ENCODE measurements at places on chromosomes 3 and 15.
A peak's percentile ranks its signal among the peaks of the same experiment; 100 is the strongest.

DNA sequence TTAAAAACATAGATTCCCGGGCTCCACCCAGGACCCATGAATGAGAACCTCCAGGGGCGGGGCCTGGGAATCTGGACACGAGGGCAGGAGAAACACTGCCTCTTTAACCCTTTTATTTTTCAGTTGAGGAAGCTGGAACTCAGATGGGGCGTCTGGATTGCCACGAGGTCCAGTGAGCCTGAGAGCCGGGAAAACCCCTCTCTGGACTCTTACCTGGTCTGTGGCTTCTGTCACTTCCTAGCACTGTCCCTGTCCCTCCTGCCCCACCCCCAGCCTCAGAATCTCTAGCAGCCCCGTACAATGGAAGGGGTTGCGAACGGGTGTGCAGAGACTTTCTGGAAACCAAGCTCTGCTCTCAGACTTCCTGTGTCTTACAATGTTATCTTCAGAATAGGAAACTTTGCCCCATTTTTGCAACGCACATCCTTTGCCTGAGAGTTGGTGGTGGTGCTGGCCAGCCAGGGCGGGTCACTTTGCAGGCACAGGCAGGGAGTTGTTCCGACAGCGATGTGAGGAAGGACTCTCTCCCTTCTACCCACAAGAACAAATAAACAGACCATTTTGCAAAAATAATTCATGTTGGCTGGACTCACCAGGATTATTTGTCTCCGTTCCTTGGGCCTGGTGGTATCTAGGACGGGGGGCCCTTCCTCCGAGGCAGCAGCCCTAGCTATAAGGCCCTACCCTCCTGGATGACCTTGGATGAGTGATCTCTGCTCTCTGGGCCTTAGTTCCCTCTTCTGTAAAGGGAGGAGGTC, 59.1 kb downstream of the SMAD6 start:
- DNase-seq = no peak

DNA sequence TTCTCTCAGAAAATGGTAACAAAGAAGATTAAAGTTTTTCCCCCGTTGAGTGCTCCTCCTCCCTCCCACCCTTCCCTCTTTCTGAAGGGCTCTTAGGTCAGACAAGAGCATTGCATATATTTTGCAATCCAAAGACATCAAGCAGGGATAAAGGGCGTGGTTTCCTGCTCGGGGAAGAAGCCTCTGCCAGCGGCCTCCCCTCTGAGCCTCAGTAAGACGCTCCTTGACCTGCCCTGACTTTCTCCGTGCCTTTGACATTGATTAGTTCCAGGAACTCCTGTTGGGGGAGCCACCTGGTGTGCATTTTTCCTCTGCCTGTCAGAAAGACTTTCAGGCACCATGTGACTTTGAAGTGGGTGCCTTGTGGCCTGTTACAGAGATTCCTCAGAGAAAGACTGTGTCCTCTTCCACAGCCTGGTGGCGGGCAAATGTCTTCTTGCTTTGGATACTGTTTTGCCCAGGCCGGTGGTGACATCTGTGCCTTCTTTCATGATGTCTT, 87.2 kb upstream of the TBL1XR1 start:
- no peak for DNase-seq

GRCh38 chr3:107826727-107827126, 264.1 kb downstream of the CD47 start:
- no peak for DNase-seq

- no peak for DNase-seq
Observed at GRCh38 chr15:77516786-77517185, 96.1 kb downstream of the HMG20A start.

GRCh38 chr15:43948691-43949325, 122.0 kb downstream of the WDR76 start:
- DNase-seq = no peak

- DNase-seq = no peak
Observed at GRCh38 chr3:18723206-18723810, 298.2 kb upstream of the SATB1 start.

- no peak for DNase-seq
Observed at GRCh38 chr15:42474827-42475226, 16.1 kb downstream of the ZNF106 start.

DNA sequence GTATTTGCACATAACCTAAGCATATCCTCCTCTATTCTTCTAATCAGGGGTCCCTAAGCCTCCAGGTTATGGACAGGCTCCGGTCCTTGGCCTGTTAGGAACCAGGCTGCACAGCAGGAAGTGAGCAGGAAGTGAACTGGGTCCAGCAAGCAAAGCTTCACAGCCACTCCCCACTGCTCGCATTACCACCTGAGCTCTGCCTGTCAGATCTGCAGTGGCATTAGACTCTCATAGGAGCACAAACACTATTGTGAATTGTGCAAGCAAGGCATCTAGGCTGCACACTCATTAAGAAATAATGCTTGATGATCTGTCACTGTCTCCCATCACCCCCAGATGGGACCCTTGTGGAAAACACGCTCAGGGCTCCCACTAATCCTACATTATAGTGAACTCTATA, 9.8 kb downstream of the MSL2 start:
- no peak for DNase-seq

DNA sequence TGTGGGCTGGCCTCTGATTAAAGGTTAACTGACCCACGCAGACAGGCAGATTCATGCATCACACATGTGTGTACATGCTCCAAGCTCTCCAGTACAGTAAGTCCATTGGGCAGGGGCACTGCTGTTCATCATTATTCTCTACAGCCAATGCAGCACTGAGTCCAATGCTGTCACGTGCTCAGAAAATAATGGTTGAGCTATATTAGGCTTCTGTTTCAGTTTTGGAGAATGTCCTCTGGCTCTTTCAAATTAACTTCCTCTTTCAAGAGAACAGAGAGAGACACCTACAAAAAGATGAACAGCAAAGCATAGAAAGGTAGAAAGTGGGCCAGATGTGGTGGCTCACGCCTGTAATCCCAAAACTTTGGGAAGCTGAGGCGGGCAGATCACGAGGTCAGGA, 202.6 kb downstream of the MEX3B start:
- no peak for DNase-seq

- DNase-seq = peak; percentile 49
Observed at GRCh38 chr3:99875929-99876841, 58.5 kb downstream of the CMSS1 start.

DNA sequence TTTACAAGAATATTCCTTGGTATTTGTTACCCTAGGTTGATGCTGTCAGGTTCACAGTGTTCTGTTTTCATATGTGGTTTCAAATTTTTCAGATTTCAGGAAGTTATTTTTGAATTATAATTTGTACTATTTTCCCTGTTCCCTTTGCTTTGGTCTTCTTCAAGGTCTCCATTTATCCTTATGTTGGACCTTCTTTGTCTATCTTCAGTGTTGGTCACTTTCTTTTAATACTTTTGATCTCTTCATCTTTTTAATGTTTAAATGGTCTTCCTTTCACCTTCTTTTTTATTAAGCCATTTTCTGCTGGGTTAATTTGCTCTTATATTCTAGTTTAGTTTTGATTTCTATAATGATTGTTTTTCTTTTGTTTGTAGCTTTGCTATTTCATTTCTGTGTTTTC, 61.3 kb downstream of the KLHL25 start:
- no peak for DNase-seq

- no peak for DNase-seq
Observed at GRCh38 chr3:128408693-128409623, 57.7 kb downstream of the DNAJB8 start.

DNA sequence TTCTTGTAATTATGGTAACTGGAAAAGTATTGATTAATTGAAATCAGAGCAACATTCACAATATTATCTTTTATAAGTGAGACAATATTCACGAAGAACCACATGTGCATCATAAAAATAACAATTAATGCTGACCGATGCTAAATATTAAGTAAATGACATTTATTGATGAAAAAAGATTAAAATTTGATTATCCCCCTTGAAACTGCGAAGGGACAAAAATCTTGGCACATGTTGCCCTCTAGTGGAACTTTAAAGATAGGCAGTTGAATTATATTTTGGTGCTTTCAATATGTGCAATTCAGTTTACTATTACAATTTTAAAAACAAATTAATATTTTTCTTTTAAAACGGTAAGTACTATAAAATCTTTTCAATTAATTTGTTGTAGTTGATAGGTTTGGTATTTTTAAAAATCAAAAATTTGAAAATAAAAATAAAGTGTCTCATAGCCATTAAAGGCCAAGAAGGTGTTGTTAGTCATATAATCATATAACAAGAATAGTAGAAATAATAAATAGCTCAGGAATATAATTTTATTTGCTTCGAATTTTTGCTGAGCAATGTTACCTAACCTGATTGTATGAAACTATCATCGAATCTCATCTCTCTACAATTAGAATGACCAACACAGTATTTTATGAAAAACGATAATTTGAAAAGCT, 270.2 kb downstream of the ROBO1 start:
- no peak for DNase-seq

GRCh38 chr3:110198717-110199587, 861.6 kb upstream of the DPPA4 start:
- DNase-seq = no peak

DNA sequence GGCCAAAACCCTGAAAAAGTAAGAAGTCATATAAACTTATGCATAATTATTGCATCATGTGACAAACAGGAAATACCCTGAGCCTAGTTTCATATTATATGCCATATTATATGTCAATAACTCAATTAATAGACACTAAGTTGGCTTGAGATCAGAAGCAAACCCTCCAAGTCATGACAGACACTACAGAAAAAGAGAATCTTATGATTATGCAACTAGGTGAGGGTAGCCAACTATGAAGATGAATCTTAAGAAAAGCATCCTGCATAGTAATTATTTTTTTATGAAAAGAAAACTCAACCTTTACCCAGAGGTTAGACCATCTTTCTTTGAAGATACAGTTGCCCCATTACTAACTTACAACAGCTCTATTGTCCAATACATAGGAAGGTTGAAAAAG, 192.4 kb upstream of the VEPH1 start:
- DNase-seq = no peak

GRCh38 chr15:65305776-65306175, 1.3 kb downstream of the RNU5B-1 start:
- DNase-seq = no peak

GRCh38 chr3:102536456-102536855, 101.6 kb downstream of the ZPLD1 start:
- DNase-seq = no peak

DNA sequence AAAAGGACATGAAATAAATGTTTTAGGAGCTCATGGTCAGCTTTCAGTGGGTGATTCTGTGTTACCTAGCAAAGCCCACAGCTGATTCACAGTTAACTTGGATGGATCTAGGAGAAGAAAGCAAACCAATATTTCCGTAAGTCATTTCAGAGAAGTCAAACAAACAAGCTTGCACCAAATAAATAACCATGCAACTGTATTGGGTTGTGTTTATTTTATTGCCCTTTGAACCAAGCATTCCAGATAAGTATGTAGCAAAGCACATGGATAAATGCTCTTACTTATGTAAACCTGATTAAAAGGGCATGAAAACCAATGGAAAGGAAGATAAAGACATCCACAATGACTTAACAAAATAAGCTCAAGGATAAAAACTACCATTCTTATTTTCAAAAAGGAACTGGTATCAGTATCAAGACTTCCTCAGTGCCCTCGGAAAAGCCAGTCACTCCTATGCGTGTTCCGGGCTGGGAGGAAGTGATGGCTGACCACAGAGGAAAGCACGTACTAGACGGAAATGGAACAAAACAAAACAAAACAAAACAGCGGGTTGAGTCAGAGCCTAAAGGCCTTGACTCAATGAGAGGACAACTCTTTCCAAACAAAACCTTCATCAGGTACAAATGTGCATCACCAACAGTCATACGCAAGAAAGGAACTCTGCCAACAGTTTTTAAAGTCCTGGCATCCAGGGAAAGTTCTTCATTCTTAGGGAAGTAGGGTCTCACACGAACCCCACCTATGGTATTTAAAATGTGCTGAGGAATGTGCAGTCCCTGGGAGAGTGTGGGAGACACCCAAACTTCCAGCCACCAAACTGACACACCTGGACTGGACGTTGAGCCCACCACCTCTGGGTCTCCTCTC, 103.3 kb downstream of the SNRK start:
- peak; percentile 49 for DNase-seq

DNA sequence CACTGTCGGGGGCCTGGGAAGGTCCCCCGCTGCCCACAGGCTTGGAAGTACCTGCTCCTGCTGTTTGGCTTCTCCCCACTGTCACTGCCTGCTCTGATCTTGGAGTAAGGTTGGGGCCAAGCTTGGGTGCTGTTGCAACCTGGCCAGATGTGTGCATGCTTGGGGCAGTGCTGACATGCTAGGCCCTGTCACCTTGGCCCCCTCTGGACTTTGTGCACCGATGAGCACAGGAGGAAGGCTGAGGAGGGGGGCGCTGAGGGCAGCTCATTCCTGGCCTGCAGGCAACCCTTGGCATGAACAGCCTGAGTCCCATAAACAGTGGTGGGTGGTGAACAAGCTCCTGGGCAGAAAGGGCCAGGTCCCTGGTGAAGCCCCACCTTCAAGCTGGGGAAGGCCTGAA, 4.0 kb upstream of the XCR1 start:
- no peak for DNase-seq

DNA sequence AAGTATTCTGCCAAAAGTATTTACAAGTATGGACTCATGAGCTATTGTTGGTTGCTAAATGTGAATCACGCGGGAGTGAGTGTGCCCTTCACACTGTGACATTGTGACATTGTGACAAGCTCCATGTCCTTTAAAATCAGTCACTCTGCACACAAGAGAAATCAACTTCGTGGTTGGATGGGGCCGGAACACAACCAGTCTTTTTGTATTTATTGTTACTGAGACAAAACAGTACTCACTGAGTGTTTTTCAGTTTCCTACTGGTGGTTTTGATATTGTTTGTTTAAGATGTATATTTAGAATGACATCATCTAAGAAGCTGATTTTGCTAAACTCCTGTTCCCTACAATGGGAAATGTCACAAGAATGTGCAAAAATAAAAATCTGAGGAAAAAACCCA, 30.3 kb downstream of the SYNM start:
- no peak for DNase-seq

GRCh38 chr15:35330916-35331315, 215.0 kb downstream of the DPH6 start:
- no peak for DNase-seq

- DNase-seq = no peak
Observed at GRCh38 chr3:278300-279064, 81.9 kb downstream of the CHL1 start.

GRCh38 chr3:126117786-126118185, 33.9 kb upstream of the SLC41A3 start:
- DNase-seq = no peak

DNA sequence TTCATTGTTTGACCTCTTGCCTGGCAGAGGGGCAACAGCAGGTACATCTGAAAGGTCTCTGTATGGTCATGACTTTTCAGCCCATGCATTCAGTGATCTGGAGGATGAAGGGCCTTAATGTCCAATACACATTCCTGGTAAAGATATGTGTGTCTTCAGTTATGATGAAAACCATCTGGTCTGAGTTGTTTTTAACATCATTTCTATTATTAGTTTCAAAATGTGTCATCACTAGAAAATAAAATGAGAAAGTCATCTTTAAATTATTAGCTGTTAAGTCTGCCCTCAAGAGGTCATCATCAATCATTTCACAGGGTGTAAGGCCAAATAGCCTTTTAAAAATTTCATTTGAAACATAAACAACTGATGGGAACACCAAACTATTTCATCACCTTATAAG, 92.1 kb upstream of the PLSCR4 start:
- no peak for DNase-seq

GRCh38 chr15:94451466-94451865, 220.1 kb downstream of the MCTP2 start:
- DNase-seq = no peak
